ENCODE measurements at places on chromosomes 11 and 22.
A peak's percentile ranks its signal among the peaks of the same experiment; 100 is the strongest.

DNA sequence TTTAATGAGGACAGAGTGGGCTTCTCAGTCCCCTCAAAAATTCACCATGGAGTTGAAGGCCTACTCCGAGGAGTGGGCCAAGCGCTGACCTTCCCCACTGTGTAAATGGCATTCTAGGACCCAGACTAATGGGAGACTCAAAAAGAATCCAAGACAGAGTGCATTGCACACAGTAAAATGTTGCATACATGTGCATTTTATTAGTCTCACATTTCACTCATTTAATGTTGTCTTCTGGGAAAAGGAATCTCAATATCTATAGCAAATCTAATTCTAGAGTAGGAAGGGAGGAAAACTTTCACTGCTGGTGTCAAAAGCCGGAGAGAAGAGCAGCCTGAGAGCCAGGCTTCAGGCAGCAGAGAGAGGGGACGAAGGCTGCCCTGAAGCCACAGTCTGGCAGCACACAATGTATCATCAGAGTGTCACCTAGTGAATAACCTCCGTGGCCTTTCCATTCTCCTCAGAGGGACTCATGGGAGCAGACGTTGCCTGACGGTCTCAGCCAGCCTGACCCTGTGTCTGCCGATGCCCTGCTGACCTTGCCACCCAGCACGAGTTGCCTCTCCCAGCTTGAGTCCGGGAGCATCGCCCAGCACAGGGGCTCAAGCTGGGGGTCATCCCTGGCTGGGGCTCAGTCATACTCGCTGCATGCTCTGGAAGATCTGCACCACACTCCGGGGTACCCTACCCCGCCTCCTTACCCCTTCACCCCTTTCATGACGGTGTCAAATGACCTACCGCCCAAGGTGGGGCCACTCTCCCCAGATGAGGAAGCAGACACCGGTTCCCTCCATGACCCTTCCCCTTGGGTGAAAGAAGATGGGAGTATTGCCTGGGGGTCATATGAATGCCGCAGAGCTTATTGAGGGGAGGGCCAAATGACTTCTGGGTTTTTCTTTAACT, 12.9 kb upstream of the POU2AF3 start:
- DNase-seq: no peak

DNA sequence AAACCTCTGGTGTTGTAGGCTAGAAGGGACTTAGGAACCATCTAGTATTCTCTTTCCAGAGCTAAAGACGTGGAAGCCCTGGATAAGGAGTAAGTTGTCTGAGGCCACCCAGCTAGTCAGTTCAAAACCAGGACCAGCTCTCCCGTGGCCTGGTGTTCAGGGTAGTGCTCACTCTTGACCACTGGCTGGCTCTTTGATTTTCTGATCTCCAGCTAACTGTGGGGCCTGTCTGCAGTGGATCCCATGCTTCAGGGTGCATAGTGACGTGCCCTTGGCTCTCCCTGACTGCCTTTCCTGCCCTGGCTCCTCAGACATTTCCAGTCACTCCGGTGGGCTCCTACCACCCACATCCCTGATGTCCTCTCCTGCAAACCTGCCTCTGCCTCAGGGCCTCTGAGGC, 1.3 kb downstream of the CLMP start:
- DNase-seq: no peak

- no peak for DNase-seq
Measured at GRCh38 chr22:17808693-17809403, 34.6 kb upstream of the BID start.

GRCh38 chr11:93734427-93735222, 6.7 kb downstream of the TAF1D start:
- DNase-seq: no peak

DNA sequence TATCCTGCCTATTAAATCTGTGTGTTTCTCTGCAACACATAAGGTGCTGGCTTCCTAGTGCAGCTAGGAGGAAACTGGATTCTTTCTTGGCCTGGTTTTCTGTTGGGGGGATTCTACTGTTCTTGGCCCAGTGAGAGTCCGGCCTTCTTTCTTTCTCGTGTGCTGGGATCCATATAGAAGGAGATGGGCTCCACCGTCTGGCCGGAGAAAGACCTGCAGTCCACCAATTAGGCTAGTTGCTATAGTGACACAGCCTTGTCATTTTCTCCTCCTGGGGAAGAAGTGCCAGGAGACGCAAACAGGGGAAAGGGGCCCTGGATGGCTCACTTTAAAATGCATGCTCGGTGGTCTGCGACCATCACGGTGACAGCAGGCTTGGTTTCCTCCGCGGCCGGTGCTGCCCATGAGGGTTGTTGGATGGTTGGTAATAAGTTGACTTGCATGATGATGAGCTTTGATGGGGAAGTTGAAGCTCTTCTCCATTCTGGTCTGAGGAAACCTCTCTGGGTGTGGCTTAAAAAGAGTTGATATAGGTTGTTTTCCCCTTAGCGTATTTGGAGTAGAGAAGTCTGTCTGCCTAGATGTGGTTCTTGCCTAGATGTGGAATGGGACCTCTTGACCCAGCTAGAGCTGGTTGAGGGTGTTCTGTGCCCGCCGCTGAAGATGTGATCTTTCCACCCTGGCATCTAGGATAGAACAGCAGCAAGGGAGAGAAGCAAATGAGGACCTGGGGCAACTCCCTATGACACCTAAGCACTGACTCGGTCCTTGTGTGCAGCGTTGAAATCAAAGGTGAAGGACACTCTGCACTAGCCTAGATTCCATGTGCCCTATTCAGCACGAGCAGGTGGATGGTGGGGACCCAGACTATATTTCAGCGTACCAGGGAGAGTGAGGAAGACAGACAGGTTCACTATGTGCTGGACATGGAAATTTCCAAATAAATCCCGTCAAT, 1335.0 kb downstream of the BRD1 start:
- DNase-seq: peak; percentile 61

DNA sequence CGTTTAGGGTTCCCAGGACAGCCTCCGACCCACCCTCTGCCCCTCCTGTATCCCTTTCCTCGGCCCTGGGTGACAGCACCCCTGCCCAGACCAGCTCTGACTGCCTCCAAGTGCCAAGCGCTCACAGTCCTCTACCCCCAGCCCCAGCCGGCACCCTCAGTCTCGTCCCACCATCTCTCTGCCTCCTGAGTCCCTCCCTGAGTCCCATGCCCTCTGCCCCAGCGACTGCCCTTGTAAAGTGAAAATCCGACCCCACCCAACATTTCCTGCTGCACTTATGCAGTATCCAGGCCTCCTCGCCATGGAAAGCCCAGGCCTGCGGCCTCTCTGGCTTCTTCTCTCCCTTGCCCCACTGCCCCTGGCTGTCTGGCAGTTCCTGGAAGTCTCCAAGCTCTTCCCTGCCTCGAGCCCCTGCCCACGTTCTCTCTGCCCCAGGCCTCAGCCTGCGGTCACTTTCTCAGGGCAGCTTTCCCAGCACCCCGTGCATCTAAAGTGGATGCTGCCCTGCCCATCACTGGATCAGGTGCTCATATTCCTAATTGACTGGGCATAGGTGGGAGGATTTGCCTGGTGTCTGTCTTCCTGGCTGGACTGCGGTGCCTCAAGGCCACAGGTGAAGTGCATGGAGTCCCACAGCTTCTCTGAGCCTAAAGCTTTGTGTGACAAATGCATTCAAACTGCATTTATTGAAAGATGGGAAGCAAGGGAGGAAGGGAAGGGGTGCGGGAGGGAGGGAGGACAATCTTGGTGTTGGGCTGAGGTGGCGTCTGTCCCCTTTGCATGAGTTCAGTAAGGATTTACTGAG, 17.7 kb upstream of the IL2RB start:
- DNase-seq: no peak

- DNase-seq: peak; percentile 31
Measured at GRCh38 chr22:25437414-25438160, 126.9 kb upstream of the GRK3 start.

DNA sequence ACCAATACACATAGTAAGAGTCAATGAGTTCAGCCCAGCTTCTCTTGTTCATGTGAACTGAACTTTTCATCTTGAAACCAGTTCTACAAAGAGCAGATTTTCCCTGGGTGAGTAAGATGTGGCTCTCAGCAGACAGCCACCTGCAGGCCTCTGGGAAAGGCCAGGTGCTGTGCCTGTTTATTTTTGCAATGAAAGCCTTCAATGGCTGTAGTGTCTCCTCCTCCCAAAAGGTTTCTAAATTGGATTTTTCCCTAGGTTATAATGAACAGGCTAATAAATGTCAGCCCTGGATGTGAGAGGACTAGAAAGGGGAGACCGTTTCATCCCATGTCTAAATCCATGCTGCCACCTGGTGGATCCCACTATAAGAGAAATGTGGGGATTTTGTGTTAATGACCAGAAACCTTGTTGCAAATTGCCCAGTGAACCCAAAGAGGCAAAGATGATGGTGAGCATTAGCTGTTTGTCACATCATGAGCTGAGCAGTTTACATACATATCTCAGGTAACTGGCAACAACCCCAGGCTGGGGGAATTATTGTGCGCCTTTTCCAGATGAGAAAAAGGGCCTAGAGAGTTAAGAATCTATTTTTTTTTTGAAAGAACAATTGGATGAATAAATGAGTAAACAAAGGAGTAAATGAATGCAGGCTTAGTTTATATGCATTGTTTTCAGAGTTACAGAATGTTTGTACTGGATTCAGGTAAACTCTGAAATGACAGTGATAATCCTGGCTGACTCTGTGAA, 12.7 kb downstream of the C11orf91 start:
- DNase-seq: peak; percentile 84

GRCh38 chr22:42747701-42748513, 27.2 kb upstream of the A4GALT start:
- DNase-seq: peak; percentile 74

DNA sequence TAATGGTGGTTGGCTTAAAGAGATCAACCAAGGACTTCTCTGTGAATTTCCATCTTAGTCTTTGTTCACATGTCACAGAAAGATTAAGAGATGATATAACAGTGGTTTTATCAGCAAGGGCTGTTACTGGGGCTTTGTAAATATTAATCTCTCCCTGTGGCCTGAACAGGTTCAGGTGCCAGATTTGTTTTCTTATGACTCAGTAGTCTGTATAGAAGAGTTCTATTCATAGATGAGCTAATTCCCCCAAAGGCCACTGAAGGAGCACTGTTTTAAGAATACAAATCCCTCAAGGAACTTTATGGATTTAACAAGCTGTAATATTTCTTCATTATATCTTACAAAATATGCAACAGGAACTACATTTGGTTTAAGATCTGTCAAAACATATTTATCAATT, 50.4 kb downstream of the TCP11L1 start:
- DNase-seq: no peak

DNA sequence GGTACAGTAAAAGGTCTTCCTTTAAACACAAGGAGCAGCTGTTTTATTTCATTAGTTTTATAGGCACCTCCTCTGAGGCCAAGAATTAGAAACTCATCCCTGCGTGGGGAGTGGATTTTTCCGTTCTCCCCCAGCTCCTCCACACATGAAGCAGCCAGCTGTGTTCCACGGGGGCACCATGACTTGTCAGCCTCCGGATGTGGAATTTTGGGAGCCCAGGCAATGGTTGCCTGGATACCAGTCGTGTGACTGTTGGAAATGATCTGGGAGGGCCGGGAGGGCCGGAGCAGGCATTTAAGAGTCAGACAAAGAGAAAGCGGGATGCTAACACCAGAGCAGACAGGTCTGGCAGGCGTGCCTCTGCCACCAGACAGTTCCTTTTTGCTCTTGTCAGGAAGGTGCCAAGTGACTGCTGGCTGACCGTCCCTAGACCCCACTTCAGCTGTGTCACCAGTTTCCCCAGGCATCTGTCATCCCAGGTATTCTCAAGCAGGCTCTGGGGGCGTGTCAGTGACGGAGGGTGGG, 15.9 kb upstream of the CDC42EP2 start:
- DNase-seq: no peak

GRCh38 chr11:61481806-61482205, 26.7 kb upstream of the LRRC10B start:
- DNase-seq: no peak

GRCh38 chr11:120229451-120230424, 10.2 kb upstream of the POU2F3 start:
- no peak for DNase-seq

DNA sequence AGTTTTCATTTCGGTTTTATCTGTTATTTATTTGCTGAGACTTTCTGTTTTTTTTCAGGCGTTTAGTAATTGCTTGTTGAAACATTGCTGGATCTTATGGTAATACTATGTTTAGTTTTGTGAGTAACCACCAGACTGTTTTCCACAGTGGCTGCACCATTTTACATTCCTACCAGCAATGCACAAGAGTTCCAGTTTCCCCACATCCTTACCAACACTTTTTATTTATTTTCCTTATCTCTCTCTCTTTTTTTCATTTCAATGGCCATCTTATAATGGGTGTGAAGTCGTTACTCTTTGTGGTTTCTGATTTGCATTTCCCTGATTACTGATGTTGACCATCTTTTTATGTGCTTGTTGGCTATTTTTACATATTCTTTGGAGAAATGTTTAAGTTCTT, 23.7 kb downstream of the USP47 start:
- DNase-seq: no peak

DNA sequence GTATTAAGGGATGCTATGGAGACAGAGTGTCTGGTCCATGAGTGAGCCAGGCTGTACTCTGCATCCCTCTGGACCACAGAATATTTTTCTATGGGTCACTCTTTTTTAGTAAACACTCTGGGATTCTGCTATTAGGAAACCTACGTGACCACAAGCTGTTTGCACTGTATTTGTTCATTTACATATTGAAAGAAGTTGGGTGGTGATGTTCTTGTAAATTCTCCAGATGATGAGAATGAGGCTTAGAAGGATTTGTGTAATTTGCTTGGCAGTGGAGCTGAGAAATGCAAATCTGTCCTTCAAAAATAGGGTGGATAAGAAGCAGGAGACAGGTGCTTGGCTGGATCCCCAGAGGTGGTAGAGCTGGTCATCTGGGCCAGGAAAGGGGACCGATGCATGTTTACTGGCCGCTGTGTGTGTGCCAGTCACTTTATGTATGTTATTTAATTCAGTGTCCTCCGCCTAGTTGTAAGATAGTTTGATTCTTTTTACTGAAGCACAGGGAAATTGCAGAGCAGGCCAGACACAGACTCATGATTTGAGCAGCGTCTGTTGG, 63.7 kb upstream of the HEPHL1 start:
- no peak for DNase-seq

DNA sequence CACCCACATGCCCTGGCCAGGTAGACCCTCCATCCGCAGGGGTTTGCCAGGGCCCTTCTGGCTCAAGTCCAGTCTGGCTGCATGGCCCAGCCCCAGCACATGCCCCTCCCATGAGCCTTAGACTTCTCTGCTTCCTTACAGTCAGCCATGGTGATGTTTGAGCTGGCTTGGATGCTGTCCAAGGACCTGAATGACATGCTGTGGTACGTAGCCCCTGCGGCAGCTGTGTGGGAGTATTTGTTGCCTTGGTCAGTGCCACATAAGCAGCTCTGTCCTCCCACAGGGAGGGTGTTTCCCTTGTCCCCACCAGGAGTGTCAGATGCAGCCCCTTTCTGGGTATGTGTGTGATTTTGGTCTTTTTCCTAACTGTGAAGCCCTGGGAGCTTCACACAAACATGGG, 17.5 kb downstream of the CDC45 start:
- DNase-seq: no peak

GRCh38 chr11:100964435-100964834, 165.2 kb downstream of the PGR start:
- no peak for DNase-seq

- no peak for DNase-seq
Measured at GRCh38 chr22:29275167-29275566, 7.1 kb downstream of the EWSR1 start.

GRCh38 chr11:112354364-112354763, 93.7 kb upstream of the PLET1 start:
- no peak for DNase-seq

GRCh38 chr11:61417670-61418069, 12.1 kb downstream of the CPSF7 start:
- DNase-seq: no peak

- no peak for DNase-seq
Measured at GRCh38 chr11:26228778-26229177, 103.2 kb upstream of the ANO3 start.
